Ammon's horn (tissue), 1 donor: ENCODE measurements at places on chromosomes 6 and 20.

GRCh38 chr6:78670156-78670555, 197.2 kb upstream of the IRAK1BP1 start:
- no peak for DNase-seq

DNA sequence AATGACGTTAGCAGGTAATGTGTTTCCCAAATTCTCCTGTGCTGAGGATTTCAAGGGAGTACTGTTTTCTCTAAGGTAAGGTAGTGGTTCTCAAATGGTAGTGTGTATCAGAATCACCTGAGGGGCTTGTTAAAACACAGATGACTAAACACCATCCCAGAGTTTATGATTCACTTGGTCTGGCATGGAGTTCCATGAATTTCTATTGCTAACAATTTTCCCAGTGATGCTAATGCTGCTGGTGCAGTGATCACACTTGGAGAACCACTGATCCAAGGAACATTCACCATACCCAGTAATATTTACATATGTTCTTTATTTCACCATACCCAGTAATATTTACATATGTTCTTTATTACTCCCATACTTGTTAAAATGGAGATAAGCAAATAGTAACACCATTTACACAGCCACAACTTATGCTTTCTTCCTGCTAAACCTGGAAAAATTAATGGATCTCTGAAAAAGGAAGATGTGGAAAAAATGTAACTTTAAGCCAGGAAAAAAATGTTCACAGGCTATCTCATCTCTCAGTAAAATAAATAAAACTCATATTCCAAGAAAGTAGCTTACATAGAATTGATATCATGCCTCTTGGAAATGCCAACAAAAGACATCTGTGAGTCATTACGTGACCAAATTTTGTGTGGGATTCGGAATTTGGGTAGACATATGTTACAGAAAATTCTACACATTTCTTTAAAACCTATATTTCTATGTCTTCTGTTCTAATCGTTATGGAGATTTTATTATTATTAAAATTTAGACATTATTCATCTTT, 129.5 kb downstream of the MMUT start:
- no peak for DNase-seq

DNA sequence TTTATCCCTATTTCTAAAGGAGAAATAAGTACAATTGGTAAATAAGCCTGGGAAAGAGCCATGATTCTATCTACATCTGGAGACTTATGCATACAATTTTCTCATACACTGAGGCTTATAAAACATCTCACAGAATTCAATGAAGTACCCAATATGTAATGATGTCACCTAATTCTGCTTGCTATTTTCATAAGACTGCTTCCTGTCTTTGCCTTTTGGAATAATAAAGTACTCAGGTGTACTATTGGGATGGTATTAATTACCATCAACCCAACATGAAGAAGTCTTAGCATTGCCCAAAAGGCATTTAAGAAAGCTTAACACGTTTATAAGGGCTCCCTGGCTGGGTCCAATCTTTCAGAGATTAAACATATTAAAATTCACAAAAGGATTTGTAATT, 216.4 kb upstream of the TSHZ2 start:
- DNase-seq = no peak

GRCh38 chr20:37519508-37520418, 1.3 kb upstream of the NNAT start:
- DNase-seq = no peak

DNA sequence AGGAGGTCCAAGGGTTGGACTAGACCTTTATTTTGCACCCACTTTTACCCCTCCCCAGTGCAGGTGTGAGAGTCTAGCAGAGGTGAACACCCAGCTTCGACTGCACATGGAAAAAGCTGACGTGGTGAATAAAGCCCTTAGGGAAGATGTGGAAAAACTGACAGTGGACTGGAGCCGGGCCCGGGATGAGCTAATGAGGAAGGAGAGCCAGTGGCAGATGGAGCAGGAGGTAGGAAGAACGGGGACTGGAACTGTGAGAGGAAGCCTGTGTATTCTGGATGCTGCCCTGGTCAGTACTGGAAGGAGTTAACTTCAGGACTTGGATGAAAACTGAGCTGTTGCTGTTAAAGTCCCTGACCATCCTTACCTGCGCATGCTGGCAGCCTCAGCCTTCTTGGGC, 10.6 kb downstream of the CEP250 start:
- peak; percentile 15 for DNase-seq

DNA sequence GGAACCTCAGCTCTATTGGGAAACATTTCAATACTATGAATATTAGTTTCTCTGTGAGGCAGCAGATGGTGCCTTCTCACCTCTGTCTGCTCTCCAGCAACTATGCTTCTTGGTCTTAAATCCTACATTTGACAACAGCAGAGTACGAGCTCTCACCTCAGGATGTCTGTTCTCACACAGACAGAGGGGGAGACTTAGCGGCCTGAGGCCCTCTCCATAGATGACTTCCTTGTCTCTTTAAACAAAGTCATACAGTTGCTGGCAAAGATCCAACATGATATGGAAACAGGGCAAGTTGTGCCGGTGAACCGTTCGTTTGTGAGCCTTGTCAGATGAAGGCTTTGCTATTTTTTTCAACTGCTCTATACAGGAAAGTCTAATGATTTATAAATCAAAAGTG, 43.7 kb upstream of the GABRR1 start:
- DNase-seq = no peak

DNA sequence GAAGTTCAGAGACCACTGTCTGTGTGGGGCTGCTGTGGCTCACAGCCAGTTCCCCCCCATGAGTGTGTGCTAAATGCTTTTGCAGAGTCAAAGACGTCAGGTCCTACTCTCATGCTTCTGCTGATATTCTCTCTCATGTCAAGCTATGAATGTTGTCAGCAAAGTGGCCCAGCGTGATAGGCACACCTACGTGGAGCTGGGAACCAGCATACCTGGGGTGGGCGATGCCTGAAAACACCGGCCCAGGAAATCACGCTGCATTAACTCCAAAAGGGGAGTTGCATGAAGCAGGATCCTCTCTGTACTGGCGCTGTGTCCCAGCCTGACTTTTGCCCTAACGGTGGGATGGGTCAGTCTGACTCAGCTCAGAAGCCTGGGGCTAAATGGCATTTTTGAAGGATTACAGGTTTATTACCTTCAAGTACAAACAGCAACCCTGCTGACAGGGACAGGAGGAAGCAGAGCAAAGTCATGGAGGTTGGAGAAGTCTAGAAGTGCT, 9.0 kb upstream of the MRPS10 start:
- no peak for DNase-seq

DNA sequence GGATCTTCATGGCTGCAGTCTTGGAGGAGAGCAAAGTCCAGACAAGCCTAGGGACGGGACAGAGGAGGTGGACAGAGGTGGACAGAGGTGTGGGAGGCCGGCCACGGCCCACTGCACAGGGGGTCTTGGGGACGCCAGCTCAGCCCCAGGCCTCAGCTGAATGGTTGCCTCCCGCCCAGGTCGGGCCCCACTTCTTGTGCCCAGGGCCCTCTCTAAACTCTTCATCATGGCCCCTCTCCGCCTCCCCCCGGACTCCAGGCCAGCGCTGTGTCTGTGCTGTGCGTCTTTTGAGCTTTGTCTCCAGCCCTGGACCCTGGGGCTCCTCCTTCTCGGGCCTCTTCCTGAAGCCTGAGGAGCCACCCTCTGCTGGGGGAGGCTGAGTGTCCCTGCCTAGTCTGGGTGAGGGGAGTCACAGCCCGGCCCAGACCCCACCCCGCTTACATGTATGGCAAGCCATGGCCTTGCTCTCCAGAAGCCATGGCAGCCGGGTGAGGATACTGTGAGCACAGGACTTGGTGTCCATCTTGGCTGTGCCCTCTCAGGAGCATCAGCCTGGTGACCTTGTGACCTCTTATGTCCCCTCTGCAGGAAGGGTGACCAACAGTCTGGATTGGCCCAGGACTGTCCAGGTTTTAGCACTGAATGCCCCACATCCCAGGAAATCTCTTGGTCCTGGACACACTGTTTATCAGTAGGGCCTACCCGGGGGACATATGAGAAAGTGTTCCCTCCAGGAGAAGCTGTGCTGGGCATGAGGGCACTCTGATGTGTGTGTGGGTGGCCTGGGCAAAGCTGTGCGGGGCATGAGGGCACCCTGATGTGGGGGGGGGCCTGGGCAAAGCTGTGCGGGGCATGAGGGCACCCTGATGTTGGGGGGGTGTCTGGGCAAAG, 9.4 kb upstream of the NPBWR2 start:
- DNase-seq = no peak

DNA sequence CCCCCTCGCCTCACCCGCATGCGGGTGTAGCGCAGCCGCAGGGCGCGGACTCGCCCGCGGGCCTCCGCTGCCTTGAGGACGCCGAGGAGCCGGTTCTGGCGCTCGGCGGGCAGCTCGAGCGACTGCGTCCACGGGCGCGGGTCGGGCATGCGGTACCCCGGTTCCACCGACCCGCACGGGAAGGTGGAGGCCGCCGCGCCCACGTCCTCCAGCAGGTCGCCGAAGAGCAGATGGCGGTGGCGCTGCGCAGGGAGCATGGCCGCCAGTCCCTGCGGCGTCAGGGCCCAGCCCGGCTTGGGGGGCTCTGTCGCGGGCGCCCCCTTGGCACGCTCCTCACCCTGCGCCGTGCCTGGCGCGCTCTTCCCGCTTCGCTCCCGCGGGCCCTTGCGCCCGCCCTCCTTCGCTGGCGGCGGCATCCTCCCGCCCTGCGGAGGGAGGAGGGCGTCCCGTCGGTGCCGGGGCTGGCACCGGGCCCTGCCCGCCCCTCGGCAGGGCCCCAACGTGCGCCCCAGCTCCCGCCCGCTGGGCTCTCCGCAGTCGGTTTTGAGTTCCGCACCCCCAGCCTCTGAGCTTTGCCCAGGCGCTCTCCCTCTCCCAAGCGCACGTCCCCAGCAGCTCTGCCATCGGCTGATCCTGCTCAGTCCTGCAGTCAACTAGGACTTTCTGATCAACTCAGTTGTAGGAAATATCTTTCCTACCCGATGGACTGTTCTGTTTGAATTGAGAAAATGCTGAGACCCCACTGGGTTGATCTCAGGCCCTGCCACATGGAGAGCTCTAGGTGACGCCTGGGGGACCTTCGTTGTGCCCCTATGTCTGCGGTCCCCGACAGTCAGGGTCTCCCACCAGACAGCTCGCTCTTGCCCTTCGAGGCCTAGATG, at the start of gene LKAAEAR1:
Gene LKAAEAR1 (minus strand): TSS at position 595 of the 881 bp plus-strand sequence. CDS start 179 bp downstream, at position 416.
- DNase-seq = no peak

GRCh38 chr6:162785632-162786242, 58.0 kb downstream of the PACRG start:
- no peak for DNase-seq

DNA sequence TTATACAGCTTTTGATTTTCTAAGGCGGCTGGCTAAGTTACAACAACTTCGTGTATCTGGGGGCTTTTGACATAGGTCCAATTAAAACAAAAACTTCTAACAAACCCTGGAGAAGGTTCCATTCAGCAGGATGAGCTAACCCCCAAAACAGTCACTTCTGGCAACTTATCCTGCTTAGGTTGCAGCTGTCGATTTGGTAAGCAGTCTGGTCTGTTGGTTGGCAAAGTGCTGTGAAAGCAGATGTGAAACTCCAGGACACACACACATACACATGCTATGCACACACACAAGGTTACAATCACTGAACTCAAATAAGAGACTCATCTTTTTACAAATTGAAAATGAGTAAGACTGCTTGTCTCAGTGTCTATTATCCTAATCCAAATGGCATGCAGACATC, 119.0 kb upstream of the STMND1 start:
- peak; percentile 43 for DNase-seq

DNA sequence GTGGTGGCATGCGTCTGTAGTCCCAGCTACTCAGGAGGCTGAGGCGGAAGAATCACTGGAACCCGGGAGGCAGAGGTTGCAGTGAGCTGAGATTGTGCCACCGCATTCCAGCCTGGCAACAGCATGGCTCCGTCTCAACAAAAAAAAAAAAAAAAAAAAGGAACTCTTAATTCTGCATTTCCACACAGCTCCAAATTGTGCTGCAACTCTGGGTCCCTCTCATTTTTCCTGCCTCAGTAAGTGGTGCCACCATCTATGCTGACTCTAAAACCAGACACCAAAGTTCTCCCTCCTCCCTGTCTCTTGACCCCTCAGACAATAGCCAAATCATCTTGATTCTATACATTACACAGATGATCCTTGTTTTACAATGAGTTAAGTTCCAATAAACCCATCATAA, 133.9 kb downstream of the BTBD9 start:
- DNase-seq = no peak

DNA sequence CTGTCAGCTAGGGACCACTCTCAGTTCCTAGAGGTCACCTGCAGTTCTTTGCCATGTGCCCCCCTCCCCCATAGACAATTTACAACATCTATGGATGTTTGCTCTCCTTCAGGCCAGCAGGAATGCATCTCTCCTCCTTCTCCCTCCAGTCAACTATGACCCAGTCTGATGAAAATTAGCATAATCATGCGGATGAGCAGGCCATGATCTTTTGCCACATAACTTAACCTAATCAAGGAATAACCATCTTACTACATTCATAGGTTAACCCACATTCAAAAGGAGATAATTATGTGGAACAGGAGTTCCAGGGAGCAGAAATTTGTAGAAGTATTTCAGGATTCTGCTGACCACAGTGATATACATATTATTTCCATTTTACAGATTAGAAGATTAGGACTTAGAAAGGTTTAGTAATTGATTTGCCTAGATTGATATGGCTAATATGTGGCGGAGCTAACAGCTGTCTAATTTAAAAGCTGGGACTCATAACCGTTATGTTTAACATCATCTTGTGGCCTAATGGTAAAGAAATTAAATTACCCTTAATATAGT, 485.5 kb downstream of the PHF3 start:
- no peak for DNase-seq

DNA sequence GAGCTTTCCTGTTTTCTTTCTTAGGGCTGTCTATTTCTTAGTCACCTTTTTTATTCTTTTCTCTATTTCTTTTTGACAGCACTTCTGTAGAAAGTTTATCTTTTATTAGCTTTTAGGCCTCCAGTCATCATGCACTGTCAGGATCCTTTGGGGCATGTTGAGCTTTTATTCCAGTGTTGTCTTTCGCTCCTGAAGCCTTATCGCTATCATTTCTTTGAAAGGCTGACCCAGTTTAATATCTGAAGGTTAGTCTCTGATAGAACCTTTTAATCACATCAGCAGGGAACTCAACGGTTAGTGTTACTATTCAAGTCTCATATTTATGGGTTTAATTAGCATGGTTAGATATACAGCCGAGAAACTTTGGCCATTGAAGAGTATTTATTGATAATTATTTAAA, 745.9 kb downstream of the TBC1D32 start:
- no peak for DNase-seq

DNA sequence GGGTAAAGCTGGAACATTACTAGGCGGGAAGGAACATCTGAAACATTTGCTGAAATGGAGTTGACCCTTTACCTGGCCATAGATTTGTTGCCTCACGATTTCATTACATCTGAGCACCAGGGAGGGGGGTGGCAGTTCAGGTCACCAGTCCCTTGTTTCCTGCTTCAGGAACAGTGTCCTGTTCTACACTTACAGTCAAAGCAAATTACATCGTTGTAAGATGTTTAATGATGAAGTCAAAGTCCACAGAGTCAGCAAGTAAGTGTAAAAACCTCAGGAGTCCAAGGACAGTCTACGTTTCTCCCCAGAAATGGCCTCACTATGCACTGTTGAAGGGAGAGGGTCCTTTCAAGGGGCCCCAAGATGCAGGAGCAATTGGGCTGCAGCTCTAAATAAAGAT, 8.9 kb upstream of the MICB start:
- DNase-seq = no peak
